ENCODE measurements at places on chromosomes 2 and 18.
A peak's percentile ranks its signal among the peaks of the same experiment; 100 is the strongest.

GRCh38 chr2:122908159-122908558 lies 1116.9 kb upstream of the CNTNAP5 start:
- no peak for DNase-seq

DNA sequence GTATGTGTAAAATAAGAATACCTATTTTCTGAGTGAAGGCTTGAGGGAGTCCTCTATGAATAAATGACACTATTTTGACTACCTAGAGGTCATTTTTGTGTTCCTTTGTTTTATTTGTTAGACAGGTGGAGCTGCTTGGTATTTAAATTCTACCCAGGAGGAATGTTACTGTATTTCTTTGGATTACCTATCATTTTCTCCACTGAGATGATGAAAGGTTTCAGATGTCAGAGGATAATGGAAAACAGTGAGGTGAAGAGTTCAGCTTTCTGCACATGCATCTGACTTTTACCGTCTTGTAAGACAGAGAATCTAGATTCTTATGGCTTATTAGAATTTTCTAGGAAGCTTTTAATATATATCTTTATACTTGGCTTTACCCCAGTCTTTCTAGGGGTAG lies 689.8 kb upstream of the NXPH2 start:
- no peak for DNase-seq

DNA sequence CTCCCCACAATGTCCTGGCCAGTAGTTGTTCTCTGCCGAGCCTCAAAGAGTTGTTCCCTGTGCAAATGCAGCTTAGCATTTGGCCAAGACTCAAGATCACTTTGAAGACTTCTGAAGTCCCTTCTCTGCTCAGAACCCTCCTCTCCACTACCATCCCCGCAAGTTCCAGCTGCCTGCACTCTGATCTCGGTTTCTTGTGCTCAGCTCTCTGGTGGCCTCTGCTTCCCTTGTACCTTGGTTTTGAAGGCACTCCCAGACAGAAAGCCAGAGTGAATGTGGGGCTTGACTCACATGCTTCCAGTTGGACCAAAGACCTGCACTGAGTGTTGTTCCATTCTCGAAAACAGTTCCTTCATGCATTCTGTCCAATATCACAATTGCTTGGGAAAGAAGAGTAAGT lies 28.6 kb downstream of the CRACDL start:
- DNase-seq, result no peak

DNA sequence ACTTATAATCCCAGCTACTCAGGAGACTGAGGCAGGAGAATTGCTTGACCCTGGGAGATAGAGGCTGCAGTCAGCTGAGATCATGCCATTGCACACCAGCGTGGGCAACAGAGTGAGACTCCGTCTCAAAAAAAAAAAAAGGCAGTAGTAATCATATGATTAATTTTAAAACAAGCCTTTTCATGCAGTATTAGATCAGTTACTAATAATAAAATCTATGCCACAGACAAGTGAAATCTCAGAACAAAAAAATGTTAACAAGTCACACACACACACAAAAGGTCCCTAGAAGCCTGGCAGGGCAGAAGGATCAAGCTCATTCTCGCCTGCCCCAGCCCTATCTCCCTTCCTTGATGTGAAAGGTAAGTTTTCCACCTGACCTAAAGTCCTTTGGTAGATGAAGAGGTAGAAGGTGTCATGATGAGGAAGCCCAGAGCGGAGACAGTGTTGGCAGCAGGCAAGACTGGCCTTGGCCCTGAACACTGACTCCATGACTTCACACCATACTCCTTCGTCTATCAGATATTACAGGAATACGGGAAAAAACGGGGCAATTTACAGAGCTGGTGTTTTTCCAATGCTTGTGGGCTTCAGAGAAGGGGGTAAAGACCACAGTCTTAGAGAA lies 10.6 kb downstream of the KDSR start:
- DNase-seq, result no peak

DNA sequence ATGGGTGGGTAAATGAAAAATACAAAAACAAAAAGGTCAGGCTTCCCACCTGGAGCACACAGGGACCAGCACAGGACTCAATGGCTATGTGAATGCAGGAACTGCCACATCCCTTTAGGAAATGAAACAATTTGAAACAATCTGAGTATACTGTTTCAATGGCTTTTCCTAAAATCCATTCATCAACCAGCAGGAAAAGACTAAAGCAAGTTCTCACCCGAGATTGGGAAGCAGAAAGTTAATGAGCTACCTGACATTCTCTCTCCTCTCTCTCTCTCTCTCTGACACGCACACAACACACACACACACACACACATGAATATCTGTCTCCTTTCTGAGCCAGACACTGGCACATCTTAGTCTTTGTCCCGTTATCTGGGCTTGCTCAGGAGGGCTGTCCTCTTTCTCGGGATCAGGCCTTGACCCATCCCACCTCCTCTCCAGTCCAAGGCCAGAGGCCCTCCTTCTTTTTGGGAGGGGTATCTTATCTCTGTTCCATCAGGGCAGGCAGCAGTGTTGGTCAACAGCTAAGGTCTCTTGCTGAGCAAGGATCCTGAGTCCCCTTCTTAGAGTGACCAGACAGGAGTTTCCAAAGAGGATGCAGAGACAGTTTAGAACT lies 11.6 kb upstream of the LRRFIP1 start:
- DNase-seq, result no peak

DNA sequence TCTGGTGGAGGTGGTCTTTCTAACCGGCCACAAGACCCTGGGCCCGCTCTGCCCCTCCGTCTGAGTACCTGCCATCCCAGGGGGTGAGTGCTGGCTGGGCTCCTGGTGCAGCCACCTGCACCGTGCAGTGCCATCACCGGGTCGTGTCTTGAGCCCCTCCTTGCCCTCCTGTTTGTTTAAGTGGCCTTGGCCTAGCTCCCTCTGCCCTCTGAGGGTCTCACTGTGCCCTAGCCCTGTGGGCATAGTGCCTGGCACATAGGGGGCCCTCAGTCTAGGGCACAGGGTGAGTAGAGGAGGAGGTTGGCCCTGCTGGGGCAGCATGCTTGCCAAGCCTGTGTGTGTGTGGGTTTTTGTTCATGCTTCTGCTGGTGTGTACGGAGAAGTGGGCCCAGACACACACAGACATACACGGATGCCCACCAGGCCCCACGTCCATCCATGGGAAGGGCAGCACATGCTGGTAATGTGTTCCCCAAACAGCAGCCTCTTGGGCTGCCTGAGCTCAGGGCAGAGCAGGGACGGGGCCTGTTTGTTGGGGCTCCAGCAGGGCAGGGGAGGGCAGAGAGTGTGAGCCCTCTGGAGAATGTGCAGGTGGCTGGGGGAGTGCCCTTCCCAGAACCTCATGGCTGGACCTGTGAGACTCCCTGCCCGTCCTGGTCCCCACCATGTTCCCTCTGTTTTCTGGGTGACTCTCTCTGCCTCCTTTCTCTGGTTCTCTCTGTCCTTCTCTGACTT lies 94.6 kb downstream of the GLI2 start:
- DNase-seq, result no peak

GRCh38 chr2:69489793-69490192 lies 52.6 kb upstream of the NFU1 start:
- DNase-seq, result no peak

DNA sequence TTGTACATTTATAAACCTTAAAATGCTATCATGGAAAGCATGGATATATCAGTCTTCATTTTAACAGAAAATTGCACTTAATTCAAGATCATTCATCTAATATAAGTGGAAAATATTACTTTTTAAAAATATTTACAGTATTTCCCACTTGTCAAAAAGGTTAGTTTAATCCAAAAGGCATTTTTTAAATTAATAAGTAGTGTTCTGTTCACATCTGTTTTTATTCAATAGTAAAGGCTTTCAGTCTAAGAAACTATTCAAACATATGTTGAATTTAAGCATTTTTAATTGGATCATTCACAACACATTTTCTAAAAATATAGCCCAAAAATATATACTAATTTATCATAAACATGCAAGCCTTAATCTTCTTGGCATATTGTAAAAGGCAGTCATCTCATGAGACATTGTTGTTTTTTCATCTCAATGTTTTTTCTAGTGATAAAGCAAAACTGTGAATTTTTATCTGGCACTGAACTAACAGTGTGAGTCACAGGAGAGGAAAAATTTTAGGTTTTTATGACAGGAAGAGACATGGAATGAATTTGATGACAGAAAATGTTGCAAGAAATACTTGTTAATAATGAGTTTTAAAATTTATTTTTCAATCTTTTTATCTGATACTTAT lies 1642.5 kb upstream of the TMEFF2 start:
- DNase-seq, result no peak

GRCh38 chr2:123648016-123648415 lies 377.1 kb upstream of the CNTNAP5 start:
- DNase-seq, result no peak

- DNase-seq, result no peak
These were observed 245.6 kb upstream of the SALL3 start for GRCh38 chr18:78733762-78734613.

GRCh38 chr2:206452750-206453149 lies 9.4 kb downstream of the ADAM23 start:
- no peak for DNase-seq

DNA sequence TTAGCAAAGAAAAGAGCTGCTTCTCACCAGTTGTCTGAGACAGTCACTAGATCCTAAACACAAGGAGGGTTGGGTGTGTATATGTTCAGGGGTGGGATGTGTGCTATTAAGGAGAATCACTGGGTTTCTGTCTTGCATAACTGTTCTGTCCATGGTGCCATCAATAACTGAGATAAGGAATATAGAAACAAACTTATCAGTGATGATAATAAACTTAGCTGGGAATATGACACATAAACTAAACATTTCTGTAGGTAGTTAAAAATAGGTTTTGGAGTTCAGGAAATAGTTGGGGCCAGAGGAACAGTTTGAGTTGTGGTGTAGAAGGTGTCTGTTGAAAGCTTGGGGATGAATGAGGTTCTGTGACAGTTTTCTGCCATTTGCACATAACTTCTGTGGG lies 17.4 kb downstream of the NAPG start:
- no peak for DNase-seq

DNA sequence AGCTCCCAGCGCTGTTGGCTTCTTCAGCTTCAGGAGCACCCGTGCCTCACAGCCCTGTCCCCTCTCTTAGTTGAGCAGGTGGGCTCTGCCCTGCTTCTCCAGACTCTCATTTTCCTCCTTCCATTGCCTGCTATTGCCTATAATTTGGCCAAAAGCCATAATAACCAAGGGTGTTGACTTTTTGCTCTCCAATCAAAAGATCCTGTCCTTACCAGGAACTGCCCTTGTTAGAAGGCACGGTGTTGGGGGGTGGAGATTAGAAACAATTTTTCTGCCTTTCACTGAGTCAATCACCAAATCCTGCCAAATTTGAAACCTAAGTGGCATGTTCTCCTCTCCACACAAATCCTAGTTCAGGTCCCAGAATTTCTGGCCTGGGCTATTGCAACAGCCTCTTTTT lies 16.7 kb upstream of the PDIA6 start:
- DNase-seq, result peak; percentile 58

GRCh38 chr2:230134496-230135129 lies 65.9 kb upstream of the SLC16A14 start:
- DNase-seq, result peak; percentile 26

- DNase-seq, result no peak
These were observed 586.7 kb downstream of the CCDC85A start for GRCh38 chr2:56770490-56770889.
